ENCODE measurements at places on chromosomes 4 and X.

DNA sequence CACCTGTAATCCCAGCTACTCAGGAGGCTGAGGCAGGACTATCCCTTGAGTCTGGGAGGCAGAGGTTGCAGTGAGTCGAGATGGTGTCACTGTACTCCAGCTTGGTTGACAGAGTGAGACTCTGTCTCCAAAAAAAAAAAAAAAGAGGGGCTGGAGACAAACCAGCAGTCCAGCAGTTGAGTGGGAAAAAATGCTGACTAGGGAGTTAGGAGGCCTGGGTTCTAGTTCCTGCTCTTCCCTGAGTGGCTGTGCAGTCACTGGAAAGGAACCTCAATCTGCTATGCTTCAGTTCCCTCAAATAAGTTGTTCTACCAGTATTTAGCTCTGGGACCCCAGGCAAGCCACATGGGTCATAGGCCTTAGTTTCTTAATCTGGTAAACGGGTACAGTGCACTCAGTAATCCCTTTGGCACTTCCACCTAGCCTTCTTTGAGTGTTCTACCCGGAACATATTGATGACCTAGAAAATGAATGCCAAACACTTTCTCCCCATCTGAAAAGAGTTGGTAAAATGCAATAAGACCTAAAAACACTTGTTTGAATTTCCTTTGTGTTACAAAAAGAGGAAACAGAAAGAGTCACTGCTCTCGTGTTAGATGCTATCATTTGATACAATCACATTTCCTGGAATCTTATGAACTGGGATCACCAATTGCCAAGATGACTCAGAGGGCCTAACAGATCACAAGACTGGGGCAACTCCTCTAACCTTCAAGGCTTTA is 99.3 kb upstream of the EGFL6 start:
- DNase-seq, result peak; percentile 59

GRCh38 chr4:43992552-43992951 is 456.1 kb downstream of the KCTD8 start:
- DNase-seq, result no peak

DNA sequence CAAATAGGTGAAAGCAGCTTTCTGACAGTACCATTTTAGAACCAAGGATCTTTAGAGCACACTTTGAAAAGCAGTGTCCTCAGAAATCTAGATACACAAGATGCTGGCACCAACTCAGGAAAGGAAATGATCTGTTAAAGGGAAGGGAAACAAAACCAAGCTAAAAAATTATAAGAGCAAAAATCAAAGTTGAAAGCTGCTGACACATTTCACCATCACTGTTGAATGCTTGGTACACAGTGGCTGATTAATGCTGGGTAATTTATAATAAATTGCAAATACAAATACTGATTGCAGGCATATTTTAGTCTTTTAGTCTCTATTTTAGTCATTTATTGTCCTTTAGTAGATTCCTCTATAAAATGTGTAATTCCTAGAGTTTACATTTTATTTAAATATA is 1540.1 kb upstream of the PCDH10 start:
- no peak for DNase-seq

- DNase-seq, result no peak
These were observed 17.1 kb downstream of the NAT8L start for GRCh38 chr4:2075987-2076907.

DNA sequence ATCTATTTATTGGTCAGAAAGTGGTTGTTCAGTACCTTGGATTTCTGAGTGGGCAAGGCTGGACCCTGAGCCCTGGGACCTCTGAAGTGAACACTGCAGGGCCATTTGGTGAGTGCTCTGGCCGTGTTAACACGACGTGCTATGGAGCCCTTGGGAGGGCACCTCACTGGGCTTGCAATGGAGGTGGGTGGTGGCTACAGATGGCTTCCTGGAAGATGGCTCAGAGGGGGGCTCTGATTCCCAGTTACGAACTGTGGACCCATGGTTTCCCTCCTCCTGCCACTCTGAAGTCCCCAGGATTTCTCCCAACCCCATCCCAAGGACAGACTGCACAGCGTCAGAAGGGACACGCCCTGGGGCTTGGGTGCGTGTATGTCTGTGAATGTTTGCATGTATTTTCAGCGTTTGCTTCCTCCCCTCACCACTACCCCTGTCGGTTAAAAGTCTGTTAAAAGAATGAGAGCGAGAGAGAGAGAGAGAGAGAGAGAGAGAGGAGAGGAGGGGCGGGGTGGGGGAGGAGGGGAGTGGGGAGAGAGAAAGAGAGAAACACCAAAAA is 3.7 kb upstream of the RHOH start:
- no peak for DNase-seq

GRCh38 chr4:24686866-24687692 is 102.7 kb upstream of the DHX15 start:
- DNase-seq, result peak; percentile 14

- no peak for DNase-seq
These were observed 585.6 kb downstream of the IL1RAPL1 start for GRCh38 chrX:29172880-29173279.

GRCh38 chrX:46407753-46408130 is 137.5 kb downstream of the ZNF674 start:
- DNase-seq, result peak; percentile 68

DNA sequence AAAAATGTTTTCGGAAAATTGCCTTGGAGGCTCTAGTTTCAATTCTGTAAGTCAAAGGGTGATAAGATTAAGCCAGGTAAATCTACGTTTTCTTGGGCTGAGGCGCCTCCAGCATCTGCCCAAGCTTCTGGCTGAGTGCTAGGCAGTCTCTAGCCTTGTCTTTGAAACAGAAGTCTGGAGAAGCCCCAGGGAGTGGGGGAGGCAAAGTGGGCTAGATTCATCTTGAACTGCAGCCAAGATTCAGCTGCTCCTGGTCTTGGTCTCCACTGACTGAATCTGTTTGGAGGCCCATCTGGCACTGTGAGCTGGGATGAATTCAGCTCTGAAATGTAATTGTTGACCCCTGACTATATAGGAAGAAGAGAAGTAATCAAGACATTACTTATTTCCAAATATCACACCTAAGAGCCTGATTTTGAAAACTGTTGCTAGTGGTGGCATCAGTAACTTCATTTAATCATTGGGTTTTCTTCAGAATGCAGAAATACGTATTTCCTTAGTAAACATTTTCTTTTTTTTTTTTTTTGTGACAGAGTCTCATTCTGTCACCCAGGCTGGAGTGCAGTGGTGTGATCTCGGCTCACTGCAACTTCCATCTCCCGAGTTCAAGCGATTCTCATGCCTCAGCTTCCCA is 187.3 kb upstream of the LEF1 start:
- DNase-seq, result no peak

DNA sequence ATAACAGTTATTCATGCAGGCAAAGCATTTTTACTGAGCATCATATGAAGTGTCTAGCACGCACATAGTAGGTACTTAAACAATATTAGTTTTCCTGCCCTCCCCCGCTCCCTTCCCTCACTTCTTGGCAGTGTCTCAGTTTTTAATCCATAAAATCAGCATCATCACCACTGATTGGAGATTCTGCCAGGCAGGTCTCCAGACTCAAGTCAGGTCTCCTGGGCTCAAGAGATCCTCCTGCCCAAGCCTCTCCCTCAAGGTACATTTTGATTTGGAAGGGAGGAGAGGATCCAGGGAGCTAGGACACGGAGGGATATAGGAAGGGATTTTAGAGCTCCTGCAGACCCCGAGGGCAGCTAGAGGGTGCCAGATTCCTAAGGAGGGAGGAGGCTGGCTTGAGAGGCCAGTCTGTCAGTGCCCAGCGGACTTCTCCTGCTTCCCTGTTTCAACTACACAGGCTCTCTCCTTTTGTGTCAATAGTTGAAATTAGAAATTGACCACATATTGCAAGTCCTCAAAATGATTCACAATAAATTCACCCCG is 4.4 kb upstream of the FAT1 start:
- DNase-seq, result no peak

DNA sequence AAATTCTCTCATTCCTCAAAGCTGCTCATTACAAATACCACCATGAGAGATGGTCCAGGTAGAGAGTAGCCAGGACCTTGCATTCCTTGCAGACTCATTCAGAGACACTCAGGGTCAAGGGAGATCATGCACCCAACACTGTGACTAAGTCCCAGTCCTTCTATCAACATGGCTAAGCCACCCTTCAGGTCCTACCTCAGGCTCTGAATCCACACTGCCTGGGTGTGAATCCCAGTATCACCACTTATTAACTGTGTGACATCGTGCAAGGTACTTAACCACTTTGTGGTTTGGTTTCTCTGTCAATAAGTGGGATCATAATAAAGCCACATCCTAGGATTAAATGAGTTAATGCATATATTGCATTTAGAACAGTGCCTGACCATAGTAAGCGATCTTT is 124.1 kb upstream of the NEIL3 start:
- DNase-seq, result no peak

GRCh38 chrX:133847340-133847994 is 137.9 kb downstream of the GPC3 start:
- DNase-seq, result no peak

DNA sequence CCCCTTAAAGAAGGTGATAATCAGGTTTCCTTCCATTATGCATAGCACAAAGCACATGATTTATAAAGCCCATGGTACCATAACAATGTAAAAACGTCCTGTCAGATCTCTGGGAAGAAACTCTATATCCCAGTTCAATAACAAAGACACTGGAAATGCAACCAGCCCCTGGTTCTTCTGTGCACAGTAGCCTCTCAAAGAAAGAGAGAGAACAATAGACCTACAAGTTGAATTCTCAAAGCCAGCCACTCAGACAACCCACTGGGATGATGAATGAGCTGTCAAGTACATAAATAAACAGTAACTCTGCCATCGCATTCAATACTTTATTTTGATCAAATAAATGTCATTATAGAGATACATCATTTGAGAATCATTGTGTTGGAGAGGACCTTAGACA is 400.1 kb upstream of the CPEB2 start:
- no peak for DNase-seq

- no peak for DNase-seq
These were observed 99.7 kb downstream of the MMRN1 start for GRCh38 chr4:89994176-89994873.

- no peak for DNase-seq
These were observed 27.6 kb downstream of the WDR44 start for GRCh38 chrX:118373538-118373937.

DNA sequence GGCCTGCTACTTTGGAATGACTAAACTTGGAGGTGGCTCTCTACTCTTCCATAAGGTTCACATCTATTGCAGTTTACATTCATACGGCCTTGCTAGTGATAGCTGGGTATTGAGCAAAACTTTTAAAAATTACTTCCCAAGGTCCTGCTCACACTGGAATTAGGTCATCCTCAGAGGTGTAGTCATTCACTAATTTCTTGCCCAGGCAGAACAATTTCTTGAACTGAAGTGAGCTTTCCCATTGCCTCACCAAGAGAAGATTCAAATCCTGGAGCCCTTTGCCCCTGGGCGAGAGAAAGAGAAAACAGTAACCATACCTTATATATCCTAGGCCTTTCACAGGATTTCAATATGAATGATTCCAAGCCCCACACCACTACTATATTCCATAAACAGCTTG is 109.2 kb downstream of the GUCY2F start:
- DNase-seq, result no peak

DNA sequence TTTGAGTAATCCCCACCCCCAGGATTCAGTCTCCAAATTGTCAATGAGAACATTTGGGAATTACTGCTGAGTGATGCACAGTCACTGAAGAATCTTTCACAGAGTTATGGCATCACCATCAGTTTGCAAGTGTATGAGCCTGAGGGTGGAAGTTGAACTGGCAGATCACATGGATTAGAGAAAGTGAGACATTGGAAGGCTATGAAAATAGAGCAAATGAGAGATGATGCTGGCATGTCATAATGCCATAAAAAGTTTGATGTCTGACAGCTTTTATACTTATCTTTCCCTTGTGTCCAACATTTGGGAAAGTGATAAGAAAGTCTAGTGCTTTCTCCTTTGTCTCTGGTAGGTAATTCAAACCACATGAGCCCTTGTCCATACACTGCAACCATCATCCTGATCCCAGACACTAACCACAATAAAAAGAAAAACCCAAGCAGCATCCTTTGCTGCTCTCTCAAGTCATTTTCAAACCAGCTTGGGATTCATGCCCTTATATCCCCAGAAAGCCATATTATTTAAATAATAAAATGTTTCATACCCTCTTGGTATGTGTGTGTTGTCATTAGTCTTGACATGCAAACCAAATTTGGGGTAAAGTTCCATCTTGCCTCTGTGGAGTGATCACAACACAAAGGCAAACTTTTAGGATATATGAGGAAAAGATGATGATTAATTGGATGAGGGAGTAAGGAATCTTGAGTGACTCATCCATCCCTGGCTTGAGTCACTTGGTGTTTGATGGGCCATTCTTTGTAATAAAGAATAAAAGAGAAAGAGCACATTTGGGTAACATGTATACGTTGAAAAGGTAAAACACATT is 438.9 kb downstream of the GRXCR1 start:
- no peak for DNase-seq

DNA sequence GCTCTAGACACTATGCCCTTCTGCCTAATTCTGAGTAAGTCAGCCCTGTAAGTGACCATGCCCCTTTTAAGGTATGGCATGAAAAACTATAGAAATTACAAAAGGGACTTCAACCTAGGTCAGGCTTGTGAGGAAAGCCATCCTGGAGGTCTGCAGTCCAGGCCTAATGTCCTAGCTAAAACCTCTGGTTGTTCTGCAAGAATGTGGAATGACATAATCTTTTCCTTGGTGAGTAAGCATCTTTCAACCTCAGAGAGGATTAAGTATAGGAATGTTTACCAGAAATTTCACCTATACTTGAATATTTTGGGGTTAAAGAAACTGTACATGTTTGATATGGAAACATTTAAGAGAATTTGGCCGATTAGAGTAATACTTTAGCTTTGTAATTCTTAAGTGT is 23.8 kb upstream of the HPSE start:
- no peak for DNase-seq

DNA sequence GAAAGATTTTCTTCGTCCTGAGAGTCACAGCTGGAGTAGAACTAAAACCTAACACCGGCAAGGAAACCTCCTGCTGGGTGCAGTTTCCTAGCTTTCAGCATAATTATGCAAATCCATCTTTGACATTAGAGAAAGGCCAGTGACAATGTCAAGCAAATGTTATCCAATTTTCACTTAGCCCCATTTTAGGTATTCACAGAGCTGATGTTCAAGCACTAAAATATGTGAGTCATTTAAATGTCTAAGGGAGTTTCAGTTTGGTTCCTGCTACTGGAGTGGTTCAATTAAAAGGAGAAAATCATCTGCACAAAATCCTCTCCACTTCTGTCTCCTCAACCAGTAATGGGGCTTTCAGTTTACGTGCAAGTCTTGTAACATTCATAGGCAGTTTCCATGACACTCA is 37.1 kb upstream of the AMOT start:
- DNase-seq, result no peak

- no peak for DNase-seq
These were observed 47.2 kb downstream of the BCOR start for GRCh38 chrX:40050532-40050931.

GRCh38 chr4:123284168-123284567 is 112.4 kb upstream of the SPRY1 start:
- DNase-seq, result no peak

Data from adrenal gland (tissue), 19 donors.